AG09319 (cell line): ENCODE measurements at places on chromosomes 3 and 15.

GRCh38 chr15:40307421-40308211 lies at the start of gene PLCB2:
Gene PLCB2 (minus strand): TSS chr15:40307935. CDS start chr15:40307672, 263 bp downstream.
- DNase-seq = no peak

GRCh38 chr15:63086947-63087346 lies 34.7 kb upstream of the LACTB start:
- no peak for DNase-seq

DNA sequence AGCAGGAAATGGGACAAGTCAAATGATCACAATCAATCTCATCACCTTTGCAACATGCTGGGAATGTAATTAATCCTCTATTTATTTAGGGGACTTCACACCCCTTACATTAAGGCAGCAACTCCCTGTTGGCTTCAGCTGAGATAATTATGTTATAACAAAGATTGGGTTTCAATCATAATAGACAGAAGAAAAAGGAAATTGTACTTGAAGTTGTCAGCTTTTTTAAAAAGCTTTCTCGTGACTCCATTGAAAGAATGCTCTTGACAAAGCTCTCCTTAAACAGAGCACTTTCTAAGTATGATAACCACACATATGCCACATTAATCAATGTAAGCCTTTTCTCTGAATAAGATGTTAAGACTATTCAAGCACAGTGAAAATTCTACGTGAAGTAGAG lies 65.7 kb downstream of the SHQ1 start:
- no peak for DNase-seq

- no peak for DNase-seq
These were observed 581.5 kb downstream of the TBL1XR1 start for GRCh38 chr3:176615826-176616225.

DNA sequence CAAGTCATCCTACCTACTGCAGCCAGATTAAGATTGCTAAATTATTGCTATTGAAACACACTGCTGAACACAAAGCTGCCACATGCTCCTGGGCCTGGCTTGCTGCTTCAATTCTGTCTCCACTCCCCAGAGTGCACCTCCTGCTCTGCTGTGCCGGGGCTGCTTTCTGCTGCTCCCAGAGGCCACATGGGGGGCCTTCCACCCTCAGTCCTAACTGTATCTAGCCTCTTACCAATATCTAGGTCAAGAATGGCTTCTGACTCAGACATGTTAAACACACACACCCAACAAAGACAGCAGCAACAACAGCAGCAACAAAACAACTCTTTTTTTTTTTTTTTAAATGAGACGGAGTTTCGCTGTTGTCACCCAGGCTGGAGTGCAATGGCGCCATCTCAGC lies 33.0 kb downstream of the MYZAP start:
- DNase-seq = no peak

GRCh38 chr3:105722943-105723556 lies 145.8 kb downstream of the CBLB start:
- no peak for DNase-seq

GRCh38 chr15:78075490-78076230 lies 1.9 kb downstream of the TBC1D2B start:
- no peak for DNase-seq

GRCh38 chr3:189305412-189305811 lies 133.6 kb downstream of the TPRG1 start:
- no peak for DNase-seq

GRCh38 chr3:127387119-127387518 lies 99.3 kb upstream of the PRR20G start:
- DNase-seq = no peak

DNA sequence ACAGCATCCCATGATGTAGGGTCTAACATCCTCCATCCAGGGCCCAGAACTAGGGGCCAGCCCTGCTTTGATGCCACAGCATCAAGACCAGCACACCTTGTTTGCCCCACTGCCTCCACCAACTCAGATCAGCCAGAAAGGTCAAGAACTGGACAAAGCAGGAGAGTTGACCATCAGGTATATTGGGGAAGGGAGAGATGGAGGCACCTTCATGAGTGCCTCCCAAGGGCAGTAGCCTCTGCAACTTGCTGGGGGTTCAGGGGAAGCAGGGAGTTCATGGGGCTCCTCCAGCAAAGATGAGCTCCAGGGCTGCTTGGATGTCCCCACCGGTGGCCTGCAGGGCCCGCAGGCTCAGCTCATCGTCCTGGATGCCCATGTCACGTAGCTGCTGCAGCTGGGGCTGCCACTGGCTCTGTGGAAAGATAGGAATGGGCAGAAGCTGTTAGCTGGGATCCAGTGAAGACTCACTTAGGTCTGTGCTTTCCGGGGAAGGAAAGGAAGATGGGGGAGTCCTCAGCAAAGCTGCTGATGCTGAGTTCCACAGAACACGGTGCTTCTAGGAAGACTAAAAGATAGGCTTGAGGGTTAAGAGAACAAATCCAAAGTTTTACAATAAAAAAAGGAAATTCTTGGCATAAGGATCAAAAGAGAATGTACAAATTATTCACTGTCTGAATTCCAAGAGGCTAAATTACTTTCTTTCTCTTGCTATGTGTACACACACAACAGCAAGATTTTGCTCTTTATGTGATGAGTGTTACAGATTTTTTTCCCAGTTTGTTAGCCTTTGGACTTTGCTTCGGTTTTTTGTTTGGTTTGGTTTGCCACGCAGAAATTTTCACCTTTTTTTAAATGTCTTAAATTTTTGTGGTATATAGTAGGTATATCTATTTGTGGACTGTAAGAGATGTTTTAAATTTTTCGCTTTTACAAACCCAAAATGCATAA lies 12.3 kb upstream of the SEMA7A start:
- no peak for DNase-seq

GRCh38 chr3:24343084-24343783 lies 151.4 kb downstream of the THRB start:
- no peak for DNase-seq

GRCh38 chr3:20186600-20187004 lies 596 bp upstream of the SGO1 start:
- no peak for DNase-seq
